ENCODE measurements at places on chromosomes 3 and 15.

DNA sequence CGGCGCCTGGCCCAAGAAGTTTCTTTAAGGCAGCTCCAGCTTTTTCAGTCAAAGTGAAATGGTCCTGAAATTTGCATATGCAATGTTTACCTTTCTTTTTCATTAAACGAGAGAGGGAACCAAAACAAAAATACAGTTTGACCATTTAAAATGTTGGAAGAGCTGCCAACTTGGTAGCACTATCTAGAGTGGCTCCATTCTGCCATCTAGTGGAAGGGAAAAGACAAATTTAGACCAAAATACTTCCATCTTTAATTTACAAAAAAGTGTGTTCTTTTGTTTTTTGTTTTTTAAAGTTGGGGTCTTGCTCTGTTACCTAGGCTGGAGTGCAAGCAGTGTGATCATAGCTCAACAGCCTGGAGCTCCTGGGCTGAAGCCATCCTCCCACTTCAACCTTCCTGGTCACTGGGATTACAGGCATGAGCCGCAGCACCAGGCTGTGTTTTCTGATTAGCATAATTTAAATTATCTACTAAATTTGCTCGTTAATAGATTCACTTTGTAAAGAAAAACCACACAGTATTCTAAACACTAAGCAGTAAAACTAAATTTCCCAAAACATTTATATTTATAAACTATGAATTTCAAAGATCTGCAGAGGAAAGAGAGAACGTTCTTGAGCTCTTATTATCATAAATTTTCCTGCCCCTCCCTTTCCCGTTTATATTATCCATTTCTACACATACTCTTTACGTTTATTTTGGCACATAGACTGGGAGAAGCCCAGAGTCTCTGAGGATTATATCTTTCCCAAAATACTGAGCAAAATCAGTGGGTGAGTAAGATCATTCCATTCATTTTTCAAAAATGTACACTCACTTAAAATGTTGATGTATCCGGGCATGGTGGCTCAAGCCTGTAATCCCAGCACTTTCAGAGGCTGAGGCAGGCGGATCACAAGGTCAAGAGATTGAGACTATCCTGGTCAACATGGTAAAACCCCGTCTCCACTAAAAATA, 15.4 kb upstream of the RFC4 start:
- DNase-seq, result peak; percentile 54

- DNase-seq, result no peak
Observed at GRCh38 chr3:8328967-8329366, 172.7 kb upstream of the LMCD1 start.

GRCh38 chr3:57971975-57972374, 36.2 kb upstream of the FLNB start:
- no peak for DNase-seq

GRCh38 chr3:56747150-56747549, 54.6 kb downstream of the ARHGEF3 start:
- no peak for DNase-seq

GRCh38 chr3:25552251-25552650, 112.5 kb downstream of the TOP2B start:
- no peak for DNase-seq

GRCh38 chr3:59605944-59606534, 556.2 kb upstream of the CFAP20DC start:
- DNase-seq, result no peak

DNA sequence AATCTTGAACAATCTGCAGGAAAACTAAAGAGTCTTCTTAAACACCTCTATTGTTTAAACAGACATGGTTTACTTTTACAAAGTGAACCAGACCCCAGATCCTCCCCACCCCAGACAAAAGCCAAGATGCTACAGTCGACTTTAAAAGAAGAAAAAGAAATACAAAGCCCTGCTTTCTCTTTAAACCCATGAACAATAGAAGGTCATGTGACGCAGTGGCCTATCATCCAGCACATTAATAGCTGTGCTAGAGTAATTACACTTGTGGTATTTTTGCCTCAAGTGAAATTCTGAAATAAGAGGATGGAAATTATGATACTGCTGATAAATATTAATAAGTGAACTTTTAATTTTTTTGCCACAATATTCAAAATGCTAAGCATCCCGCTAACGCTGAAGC, 613.4 kb downstream of the FOXP1 start:
- DNase-seq, result no peak

GRCh38 chr3:113629584-113630421, 66.6 kb downstream of the USF3 start:
- DNase-seq, result no peak

DNA sequence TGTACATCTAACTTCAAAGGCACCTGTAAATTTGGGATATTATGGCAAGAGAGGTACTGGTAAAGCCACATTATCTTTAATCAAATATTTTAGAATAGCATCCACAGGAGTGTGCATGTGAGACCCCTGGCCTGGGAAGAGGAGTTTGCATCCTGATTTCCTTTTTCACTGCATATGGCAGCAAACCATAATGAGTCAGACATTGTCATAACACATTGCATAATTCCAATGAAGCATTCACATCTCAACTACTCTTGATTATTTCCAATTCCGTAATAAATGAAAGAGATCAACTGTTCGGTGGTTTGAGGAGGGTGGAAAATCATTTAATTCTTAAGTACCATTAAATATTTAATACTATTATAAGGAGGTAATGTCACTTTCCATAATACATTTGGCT, 215.0 kb downstream of the MECOM start:
- DNase-seq, result no peak

DNA sequence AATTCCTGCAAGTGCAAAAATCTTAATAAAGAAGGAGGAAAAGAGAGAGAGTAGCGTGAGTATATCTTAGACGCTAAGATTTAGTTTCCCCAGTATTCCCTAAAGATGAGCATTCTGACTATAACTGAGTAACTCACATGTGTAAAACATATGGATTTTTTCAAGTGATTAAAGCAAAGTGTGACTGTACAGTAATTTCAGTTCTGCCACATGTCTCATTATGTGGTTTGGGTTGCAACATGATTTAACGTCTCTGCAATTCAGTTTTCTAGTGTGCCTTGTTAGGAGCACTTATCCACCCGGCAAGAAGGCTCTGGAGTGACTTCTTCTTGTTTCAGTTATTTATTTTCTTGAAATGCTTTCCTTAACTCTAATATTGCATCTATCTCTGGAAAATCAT, 514.1 kb downstream of the ROBO1 start:
- no peak for DNase-seq

GRCh38 chr3:58899159-58899952, 150.5 kb downstream of the CFAP20DC start:
- no peak for DNase-seq

GRCh38 chr3:165636684-165637015, 200.6 kb downstream of the BCHE start:
- no peak for DNase-seq

GRCh38 chr15:73744293-73744692, 8.9 kb downstream of the INSYN1 start:
- DNase-seq, result no peak

DNA sequence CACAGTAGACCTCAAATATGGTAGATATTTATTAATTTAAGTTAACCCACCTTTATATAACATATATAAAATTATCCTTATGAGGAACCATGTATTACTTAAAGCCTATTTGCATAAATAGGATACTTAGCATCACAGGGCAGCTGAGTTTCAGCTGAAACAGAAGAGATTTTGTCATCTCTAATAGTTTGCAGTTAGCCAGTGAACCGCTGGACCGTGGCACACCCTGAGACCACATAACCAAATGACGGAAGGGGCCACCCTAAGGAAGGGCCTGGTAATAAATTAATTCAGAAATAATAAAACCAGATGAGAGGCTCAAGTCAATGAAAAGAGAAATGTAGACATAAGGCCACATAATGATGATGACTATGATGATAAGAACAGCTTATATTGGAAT, 107.7 kb downstream of the MYO5A start:
- DNase-seq, result no peak

- no peak for DNase-seq
Observed at GRCh38 chr3:141538568-141539240, 51.9 kb downstream of the RASA2 start.

- no peak for DNase-seq
Observed at GRCh38 chr3:100602506-100603444, 6.6 kb upstream of the ADGRG7 start.

- DNase-seq, result no peak
Observed at GRCh38 chr3:127820826-127821313, 1.4 kb downstream of the MGLL start.

DNA sequence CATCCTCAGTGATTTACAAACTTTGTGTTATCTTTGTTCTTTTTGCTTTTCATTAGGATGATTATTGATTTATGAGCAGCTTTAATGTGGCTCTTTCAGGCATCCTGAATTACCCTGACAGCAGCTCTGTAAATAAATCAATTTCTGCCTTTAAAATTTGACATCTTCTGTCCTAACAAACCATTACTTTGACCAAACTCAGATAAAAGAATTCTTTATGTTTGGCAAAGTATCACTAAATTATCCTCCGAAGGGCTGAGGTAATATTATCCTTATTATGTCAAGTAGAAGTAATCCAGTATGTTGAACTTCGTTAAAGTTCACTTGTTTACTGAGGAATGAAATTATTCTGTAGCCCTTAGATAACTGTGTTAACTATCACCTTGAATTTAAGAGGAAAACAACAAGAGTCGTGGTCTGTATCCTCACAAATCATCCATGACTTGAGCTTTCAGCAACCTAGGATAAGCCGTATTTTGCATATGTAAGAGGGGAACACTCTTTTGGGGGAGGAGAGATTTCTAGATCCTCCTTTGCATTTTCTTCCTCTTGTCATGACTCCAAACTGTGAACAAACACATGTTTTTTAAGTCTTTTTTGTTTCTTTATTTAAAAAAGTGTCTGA, 173.2 kb upstream of the STAC start:
- DNase-seq, result no peak

DNA sequence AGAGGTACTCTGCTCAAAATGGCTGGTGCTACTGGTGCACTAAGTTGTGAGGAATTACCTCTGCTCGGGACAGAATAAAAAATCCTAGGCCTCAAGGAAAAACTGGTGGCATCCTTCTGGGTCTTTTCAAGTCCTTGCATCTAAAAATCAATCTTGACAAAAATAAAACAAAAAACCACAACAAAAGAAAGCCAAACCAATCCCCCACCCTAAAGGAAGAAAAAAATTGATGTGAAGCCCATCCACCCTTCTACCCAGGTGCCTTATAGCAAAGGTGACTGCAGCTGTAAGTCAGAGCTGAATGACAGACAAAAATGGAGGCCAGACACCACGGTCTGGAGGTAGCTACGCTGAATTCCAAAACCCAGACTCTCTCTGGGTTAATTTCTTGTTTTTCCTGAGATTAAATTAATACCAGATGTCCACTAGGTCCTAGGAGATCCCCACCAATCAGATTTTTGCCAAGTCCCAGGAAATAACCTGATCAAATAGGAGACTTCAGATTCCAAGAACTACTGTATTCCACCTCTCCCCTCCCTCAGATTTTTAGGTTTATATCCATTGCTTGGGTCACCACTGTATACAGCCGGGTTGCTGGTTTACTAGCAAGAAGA, 33.5 kb downstream of the ABCC5 start:
- DNase-seq, result no peak

- DNase-seq, result no peak
Observed at GRCh38 chr15:35374661-35375060, 171.3 kb downstream of the DPH6 start.

GRCh38 chr3:157174290-157174648, 14.3 kb upstream of the CCNL1 start:
- no peak for DNase-seq

DNA sequence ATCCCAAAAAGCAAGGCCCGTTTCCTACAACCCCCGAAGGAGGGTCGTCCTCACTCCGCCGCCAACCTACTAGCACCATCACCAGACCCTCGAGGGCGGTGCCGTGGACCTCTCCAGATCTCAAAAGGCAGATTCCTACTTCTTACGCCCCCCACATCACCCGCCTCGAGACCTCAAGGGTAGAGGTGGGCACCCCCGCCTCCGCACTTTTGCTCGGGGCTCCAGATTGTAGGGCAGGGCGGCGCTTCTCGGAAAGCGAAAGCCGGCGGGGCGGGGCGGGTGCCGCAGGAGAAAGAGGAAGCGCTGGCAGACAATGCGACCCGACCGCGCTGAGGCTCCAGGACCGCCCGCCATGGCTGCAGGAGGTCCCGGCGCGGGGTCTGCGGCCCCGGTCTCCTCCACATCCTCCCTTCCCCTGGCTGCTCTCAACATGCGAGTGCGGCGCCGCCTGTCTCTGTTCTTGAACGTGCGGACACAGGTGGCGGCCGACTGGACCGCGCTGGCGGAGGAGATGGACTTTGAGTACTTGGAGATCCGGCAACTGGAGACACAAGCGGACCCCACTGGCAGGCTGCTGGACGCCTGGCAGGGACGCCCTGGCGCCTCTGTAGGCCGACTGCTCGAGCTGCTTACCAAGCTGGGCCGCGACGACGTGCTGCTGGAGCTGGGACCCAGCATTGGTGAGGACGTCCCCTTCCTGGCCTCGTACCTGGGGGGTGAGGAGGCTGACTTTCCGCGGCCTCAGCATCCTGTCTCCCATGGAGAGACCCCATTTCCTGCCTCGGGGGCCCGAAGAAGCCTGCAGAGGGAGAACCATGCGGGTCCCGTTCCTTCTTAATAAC, at the start of gene MYD88:
Gene MYD88, plus strand, starts transcription at position 313 of the 842 bp plus-strand sequence. Its CDS starts 40 bp downstream, at position 353.
- no peak for DNase-seq

DNA sequence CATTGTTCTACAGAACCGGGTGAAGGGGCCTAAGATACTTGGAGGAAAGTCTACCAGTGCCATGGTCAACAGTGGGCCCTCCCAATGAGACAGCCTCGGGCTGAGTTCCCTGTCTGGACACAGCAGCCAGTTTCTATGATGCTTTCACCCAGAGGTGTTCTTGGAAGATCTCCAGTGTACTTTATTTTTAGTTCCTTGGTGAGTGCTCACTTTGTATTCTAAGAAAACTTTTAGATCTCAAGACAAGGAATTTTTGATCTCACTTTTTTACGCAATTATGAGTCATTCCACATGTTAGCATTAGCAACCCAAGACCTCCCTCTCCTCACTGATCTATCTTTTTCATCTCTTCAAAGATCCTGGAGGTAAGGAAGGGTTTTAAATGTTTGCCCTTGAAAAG, 287.7 kb downstream of the RORA start:
- DNase-seq, result no peak

- no peak for DNase-seq
Observed at GRCh38 chr3:64878362-64878761, 190.6 kb upstream of the ADAMTS9 start.

DNA sequence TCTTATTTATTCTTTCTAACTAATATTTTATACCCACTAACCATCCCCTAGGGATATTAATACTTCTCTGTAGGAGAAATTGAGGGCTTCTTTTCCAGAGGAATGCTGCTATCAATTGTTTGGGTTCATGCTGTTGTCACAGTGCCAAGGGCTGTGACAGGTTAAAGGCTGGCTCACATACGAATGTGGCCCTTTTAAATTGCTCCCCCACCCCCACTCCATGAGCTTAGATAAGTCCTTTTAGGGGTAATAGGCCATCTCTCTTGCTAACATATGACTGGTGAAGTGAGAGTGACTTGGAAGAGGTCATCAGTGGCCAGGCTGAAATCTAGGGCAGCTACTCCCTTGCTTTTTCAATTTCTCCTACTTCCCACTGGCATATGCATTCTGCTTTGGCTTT, 121.9 kb upstream of the DPH6 start:
- no peak for DNase-seq

Data from NCI-H1436 treated with DMSO at 0.1 percent for 48 hours (cell line).